Activated T-helper 1 cell treated with anti-CD3 and anti-CD28 coated beads, Interleukin-12 subunit alpha, Interleukin-12 subunit beta, Interleukin-2, Interleukin-4 antibody, amounts not matched to agents 30 ng/mL and 10 ng/mL and 1 ng/mL, durations not matched to agents 14 hours and 24 hours and 36 hours (primary cell): ENCODE measurements at places on chromosomes 5 and 9.

DNA sequence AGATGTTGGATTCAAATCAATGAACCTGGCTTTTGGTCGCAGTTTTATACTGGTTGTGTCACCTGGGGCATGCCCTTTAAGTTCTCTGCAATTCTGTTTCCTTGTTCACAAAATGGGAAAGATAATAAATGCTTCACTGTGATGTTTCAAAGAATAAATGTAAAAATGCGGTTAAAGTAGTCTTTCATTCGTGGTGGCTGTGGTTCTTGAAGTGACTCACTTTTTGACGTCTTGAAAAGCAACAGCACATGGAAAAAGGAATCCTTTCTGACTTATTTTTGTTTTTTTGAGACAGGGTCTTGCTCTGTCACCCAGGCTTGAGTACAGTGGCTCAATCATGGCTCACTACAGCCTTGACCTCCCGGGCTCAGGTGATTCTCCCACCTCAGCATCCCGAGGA lies 88.4 kb upstream of the SLIT3 start:
- DNase-seq = no peak

DNA sequence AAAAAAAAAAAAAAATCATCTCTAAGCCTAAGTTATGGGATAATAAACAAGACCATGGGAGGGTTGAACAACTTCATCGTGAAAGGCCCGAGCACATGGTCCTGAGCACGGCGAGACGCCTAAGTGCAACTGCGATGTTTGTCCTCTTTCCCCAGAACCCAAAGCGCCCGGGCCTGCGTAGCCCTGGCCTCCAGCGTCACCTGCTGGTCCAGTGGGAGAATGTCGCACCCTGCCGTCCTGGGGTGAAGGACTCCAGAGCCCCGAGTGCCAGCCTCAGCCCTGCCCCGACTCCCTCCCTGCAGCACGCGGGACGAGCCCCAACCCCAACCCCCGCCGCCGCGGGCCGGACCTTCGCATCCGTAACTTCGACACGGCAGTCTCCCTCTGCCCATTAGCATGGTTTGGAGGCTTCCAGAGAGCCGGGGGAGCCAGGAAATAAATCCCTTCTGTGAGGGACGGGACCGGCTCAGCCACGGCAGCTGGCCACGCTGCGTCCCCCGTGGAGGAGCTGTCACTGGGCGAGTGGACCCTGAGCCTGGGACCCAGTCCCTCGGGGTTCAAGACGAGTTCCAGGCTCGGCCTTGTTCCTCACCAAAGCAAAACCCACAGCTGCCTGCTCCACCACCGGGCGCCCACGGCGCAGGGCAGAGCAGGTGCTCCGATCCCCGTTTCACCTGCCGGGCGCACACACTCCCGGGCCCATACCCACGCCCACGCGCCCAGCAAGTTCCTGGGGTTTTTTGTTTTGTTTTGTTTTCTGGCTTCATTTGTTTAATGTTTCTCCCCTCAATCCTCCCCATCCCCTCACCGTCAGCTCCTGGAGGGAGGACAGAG lies 132.5 kb upstream of the HAND1 start:
- peak; percentile 47 for DNase-seq

- no peak for DNase-seq
Observed at GRCh38 chr9:78314550-78314949, 17.6 kb downstream of the PSAT1 start.

GRCh38 chr5:24347158-24347557 lies 297.6 kb downstream of the CDH10 start:
- DNase-seq = no peak

DNA sequence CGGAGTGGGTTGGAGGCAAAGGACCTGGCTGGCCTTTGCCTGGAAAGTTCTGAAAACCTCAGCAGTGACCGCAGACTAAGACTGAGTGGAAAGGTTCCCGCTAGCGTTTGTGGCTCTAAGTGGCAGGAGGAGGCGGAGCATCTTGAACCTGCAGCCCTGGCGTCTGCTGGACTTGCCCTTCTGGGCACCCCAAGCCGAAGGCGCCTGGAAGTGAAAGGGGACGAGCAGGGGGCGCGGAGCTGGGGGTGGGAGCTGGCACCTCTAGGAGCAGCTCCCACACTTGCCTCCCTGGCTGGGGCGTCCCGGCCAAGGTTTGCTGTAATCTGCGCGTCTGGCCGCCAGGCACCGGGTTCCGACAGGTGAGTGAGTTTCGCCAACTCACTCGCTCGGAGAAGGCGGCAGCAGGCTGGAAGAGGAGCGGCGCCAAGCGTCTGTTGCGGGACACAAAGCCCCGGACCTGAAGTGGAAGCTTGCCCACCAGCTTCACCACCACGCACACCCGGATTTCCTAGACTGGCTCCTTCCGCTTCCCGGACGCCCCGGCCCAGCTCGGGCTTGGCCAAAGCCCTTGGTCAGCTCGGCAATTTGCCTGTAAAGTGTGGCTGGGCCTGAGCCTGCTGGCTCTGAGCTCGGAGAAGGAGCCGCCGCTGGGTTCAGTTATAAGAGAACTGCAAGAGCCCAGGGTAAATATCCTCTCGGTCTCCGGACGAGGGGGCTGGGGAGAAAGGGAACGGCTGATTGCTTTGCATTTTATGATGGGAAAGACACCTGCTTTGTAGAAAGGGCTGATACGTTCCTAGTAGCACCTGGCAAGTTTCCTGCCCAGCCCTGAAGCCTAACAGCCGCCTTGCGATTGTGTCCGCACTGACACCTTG lies at the start of gene GNA14:
Gene GNA14, minus strand, starts transcription at position 89 of the 875 bp plus-strand sequence. CDS start 529 bp downstream, outside the sequence.
- DNase-seq = no peak

DNA sequence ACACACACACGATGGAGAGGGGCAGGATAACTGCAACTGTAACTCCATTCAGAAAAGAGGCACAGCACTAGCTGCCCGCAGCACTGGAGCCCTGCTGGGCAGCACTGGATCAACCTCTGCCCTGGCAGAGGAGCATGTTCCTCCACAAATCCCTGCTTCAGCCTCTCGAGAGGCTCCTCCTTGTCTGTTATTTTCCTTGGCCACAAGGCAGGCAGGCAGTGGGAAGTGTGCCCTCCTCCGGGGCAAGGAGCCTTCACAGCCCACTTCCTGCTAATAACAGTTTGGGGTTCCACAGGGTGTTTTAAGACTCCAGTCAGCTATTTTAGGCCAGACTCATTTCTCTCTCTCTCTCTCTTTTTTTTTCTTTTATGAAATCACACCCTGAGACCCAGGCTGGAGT lies 11.8 kb downstream of the FXN start:
- no peak for DNase-seq

- peak; percentile 45 for DNase-seq
Observed at GRCh38 chr9:35790385-35791296, 750 bp upstream of the NPR2 start.

GRCh38 chr5:154873791-154874331 lies 15.4 kb downstream of the CNOT8 start:
- no peak for DNase-seq

GRCh38 chr5:166382031-166382430 lies 1909.4 kb upstream of the WWC1 start:
- DNase-seq = no peak

DNA sequence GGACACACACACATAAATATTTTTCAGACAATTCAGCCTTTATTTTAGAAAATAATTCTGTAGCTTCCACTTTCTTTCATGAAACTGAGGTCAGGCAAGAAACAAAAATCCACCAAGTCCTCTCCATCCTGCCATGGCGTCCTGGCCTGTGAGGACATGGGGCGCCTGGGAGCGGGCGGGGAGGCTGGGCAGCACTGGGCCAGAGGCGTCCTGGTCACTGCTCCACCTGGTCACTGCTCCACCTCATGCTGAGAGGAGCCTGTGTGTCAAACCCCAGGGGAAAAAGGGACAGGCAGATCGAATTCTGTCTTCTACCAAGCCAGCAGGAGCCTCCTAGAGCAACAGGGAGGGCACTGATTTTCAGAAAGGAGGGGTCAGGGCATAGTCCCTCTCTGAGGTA lies 12.1 kb downstream of the MGAT1 start:
- no peak for DNase-seq

DNA sequence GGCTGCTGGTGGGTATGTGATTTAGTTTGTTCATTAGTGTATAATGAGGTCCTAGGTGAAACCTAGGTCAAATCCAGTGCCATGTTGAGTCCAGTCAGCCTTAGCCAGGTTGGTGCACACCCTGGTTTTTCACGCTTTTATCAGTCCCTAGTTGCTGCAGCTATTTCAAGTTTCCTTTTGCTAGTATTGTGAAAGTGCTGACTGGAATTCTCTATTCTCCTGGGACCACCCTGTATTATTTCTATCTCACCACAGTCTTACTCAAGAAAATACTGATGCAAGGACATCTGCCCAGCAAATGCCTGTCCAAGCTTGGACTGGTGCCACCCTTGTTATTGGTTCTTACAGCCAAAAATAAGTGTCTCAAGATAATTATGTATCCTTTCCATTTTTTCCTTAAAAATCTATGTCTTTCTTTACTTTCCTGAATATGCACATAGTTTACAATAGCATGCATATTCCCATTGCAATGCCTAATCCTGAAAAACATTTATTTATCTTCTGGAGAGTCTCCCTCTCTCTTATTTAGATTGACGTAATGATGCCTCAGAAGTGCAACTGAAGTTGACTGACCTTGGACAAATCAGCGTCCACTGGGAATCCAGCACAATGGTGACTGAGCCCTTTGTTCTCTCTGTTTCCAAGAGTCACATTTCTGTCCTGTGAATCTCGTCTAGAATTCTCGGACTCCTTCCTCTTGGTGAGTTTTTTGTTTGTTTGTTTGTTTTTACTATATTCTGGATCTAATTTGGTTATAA lies 1075.0 kb downstream of the CDH9 start:
- no peak for DNase-seq

GRCh38 chr5:119795768-119796167 lies 166.4 kb downstream of the FAM170A start:
- no peak for DNase-seq

- DNase-seq = no peak
Observed at GRCh38 chr9:134939080-134939733, 21.5 kb upstream of the FCN1 start.

DNA sequence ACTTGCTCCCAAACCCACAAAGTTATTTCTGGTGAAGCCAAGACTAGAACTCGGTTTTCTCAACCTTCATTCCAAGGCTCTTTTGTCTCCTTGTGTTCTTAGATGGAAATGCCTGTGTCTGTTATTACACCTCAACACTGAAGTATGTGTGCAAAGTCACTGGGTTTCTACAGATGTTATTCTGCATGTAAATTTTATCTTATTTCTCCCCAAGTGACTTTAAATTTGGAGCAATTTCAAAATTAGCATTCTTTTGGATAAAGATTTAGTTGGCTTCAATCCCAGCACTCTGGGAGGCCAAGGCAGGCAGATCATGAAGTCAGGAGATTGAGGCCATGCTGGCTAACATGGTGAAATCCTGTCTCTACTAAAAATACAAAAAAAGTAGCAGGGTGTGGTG lies 104.4 kb upstream of the GNA14 start:
- DNase-seq = no peak

DNA sequence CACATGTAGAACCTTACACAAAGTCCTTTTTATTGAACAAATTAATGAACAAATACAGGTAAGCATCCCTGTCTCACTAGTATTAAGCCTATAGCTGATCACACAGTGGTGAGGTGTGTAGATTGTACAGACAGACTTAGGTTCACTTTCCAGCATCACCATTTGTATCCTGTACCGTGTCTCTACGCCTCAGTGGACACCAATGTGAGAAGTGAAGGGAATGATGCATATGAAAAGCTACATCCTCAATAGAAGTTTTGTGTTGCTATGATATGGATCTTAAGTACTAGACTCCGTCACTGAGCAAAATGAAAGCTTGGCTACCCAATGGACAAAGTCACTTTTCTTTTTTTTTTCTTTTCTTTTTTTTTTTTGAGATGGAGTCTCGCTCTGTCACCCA lies 46.6 kb downstream of the UGCG start:
- no peak for DNase-seq

DNA sequence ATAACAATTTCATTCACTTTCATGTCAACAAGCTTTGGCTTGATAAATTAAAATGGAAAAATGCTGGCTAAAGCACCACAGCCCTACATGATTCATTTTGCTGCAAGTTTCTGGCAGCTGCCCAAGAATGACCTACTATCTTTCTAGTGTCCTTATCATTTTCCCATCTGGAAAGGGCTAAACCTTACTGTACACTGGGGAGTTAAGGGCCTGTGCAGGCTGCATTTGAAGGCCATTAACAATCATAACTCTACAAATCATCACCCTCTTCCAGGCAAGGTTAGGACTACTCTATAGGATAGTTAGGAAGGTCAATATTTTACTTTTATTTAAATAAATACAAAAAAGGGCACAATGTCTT lies 579.7 kb upstream of the ZNF608 start:
- DNase-seq = no peak

DNA sequence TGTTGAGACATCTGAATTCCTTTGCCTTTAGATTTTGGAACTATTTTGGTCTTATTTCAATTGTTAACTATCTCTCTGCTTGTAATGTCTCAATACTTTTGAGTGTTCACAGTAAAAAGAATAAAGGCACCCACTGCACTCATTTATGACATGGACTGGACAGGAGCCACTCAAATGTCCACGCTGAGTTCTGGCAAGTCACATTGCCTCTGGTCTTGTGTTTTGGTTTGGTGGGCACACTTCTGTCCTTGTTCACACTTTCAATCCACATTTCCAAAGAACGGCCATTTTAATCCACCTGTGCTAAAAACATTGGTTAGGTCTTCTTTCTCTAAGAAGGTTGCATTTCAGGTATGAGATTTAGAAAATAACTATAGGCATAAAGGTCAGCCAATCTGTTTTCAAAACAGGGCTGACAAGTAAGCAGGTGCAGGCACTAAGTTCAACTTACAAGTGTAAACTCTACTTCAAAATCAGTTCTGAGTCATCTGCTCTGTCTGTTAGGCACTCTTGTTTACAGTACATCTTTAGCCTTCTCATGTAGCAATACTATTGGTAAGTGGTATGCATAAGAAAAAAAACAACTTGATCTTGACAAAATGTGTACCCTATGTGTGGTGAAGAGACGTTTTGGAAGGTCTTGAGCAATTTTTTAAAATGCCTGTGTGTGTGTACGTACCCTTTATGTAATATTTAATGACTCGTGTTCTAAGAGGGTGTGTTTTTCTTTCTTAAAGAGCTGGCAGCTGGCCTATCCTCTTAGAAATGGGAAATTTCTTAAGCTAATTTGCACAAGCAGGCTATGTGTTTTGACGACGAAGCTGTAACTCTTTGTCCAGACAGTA lies 31.5 kb upstream of the ZFAND5 start:
- DNase-seq = no peak

DNA sequence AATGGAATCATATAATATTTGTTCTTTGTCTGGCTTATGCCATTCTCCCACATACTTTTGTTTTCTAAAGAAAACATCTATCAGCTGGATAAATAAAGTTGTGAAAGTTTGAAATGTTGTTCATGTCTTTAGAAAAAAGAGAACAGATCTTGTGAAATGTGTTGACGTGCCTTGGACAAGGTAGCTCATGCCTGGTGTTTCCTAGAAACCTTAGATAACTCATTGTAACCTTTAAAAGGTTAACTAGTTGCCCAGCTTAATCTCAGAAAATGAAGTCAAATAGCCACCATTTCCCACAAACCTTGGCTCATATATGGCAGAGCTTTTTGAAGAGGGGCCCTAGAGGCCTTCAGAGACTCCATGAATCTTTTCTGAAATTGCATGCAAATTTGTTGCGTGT lies 15.3 kb downstream of the CDO1 start:
- DNase-seq = no peak

DNA sequence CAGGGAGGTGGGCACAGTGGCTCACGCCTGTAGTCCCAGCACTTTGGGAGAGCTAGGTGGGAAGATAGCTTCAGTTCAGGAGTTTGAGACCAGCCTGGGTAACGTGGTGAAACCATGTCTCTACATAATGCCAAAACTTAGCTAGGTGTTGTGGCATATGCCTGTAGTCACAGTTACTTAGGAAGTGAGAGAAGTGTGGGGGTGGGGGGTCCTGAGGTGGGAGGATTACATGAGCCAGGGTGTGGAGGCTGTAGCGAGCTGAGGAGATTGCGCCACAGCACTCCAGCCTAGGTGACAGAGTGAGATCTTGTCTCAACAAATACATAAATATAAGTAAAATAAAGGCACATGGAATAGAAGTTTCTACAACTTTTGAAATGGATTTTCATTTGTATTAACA lies 23.1 kb downstream of the VCAN start:
- DNase-seq = no peak
